Stimulated activated CD4-positive, alpha-beta T cell treated with anti-CD3 and anti-CD28 coated beads, TNF-alpha, amount 100 ng/mL, for 1 hour (primary cell): ENCODE measurements at places on chromosomes 2 and 18.

DNA sequence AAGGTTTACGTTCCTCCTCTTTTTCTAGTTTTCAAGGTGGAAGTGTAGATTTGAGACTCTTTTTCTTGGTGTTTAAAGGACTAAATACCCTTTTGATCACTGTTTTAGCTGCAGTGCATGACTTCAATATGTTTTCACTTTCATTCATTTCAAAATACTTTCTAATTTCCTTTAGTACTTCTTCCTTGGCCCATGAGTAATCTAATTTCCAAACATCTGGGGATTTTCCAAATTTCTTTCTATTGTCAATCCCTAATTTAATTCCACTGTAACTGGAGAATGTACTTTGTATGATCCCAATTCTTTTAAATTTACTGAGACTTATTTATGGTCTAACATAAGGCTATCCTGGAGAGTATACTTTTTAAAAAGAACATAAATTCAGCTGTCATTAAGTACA lies 3.8 kb upstream of the RHBDD1 start:
- DNase-seq = no peak

DNA sequence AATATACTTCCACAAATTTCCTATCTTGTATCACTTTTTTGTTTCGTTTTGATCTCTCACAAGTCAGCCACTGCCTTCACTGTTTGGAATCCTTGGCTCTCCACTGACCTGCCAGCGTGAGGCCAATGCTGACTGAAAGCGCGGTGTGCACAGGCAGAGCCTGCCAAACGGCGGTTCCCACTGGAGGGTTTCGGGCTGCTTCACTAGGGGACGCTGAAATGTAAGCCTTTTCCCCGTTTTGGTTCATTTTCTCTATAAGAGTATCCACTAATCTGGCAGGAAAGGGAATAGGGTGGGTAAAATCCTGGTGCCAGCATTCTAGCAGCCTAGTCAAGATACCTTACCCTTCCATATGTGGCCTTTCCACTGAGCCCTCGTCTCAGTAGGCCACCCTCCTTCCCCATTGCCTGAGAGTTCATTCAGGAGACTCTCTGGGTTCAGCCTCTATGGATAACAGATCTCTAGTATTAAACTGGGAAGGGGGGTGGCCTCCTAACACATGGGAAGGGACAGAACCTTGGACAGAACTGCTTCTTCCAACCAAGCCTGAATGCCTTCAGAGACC lies 91.5 kb downstream of the DYM start:
- no peak for DNase-seq

DNA sequence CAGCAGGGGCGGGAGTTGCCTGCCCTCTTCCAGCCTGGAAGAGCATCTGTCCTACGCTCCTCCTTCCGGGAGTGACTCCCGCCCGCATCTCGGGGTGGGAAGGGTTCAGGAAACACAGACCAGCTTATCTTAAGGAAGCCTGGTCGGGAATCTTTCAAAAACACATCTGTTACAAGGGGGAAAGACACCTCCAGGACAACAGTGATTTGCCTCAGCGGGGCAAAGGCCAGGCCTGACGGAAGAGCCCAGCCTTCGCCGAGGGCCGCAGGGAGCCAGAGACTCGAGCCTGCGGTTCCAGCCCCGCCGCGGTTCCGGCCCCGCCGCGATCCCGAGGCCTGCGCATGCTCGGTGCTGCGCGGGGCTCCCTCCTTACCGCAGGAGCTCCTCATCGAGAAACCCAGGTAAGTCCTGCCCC lies 38.1 kb upstream of the TGIF1 start:
- no peak for DNase-seq

GRCh38 chr2:70936165-70936978 lies 672 bp downstream of the ATP6V1B1 start:
- no peak for DNase-seq

DNA sequence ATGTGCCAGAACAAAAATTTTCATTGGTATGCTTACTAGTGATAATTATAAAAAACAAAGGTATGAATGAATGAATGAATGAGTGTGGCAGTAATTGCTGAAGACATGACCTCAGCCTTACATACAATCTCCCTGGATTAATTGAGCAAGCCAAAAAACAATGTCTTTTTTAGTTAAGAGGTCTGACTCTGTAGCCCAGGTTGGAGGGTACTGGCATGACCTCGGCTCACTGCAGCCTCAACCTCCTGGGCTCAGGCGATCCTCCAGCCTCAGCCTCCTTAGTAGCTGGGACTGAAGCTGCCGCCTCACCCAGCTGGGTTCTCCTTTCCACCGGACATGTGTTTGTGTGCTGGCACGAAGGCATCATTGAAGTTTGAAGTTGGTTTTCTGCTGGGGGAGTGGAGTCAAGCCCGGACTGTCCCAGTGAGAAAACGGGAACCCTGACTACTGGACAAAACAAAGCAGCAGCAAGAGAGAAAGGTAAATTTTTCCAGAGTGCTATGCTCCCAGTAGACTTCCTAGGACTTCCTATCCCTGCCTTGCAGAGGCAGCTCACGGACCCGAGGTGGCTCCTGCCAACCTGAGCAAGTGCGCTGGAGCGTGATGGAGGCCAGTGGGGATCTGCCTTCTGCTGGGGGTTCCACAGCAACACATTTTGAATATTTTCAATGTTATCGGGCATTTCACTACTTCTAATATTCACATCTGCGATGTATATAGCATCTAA lies 6.4 kb upstream of the IMP4 start:
- no peak for DNase-seq

DNA sequence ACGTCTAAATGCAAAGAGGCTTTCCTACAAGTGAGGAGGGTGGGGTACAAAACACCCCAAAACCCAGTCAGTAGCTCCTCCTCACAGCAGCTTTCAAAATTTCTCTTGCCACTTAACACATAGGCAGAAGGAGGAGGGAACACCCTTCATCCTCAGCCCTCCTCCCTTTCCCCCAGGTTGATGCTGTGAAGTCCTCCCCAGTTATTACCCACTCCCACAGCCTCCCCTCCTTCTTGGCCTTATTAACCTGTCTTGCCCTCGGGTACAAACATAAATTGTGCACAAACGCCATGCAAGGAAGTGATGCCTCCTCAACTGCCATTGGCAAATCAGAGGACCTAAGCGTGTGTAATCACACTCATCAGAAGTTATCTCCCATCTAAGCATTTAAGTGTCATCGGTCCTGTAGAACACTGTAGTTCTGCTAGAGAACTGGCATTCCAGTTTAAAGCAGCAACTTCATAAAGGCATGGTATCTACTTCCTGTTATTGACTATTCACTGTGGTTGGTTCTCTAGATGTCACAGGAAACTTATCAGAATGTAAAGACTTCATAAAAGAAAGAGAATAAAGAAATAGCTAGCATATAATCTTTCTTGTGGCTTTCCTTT lies at the start of gene DSC1:
TSS of gene DSC1 (minus strand) at position 32 of the 611 bp plus-strand sequence. CDS start 262 bp downstream, outside the sequence.
- DNase-seq = no peak

GRCh38 chr2:122129399-122129798 lies 373.9 kb downstream of the TSN start:
- no peak for DNase-seq

DNA sequence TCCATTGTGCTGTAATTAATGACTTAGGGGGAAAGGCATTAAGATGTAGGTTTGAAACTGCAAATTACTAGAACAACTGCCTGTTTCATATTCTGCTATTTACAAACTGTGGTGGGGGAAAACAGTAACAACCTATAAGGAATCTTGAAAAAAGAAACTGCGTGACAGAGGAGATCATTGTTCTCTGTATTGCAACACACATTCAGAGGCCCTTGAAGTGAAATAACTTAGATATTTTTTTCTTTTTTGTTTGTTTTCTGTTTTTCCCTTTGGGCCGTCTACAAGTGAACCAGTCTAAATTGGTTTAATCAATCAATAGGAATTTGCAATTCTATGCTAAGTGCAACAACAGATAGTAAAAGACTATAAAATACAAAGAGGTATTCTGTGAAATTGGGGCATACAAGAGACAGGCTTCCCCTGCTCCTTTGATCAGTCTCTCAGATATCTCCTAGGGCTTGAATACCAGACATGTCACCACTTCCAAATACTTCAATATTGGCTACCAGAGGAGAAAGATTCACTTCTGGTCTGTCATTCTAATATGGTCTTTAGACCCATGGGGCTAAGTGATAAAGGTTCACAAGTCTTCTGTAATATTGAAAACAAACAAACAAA lies 2055.1 kb upstream of the CELF4 start:
- DNase-seq = no peak

- DNase-seq = no peak
Observed at GRCh38 chr18:24695168-24695567, 234.7 kb downstream of the HRH4 start.

DNA sequence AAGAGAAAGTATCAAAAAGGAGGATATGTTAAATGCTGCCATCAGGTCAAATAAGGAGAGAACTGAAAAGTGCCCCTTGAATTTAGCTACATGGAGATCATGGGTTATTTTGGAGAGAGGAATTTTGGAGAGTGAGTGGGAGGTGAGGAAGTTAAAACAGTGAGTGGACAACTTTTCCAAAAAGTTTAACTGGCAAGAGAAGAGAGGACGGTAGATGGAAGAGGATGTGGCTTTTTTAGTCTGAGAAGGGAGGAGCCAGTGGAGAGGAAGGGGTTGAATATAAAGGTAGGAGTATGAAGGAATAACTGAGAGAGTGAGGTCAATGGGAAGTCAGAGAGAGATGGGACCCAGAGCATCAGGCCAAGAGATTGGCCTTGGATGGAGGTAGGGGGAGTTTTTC lies 62.5 kb upstream of the NFE2L2 start:
- DNase-seq = no peak

GRCh38 chr2:222734703-222735014 lies 63.2 kb downstream of the MOGAT1 start:
- DNase-seq = no peak

- DNase-seq = no peak
Observed at GRCh38 chr2:130336877-130337734, 5.6 kb upstream of the IMP4 start.

GRCh38 chr2:232421189-232421785 lies 14.6 kb downstream of the ALPG start:
- no peak for DNase-seq

GRCh38 chr2:143282684-143283083 lies 153.5 kb downstream of the ARHGAP15 start:
- no peak for DNase-seq

DNA sequence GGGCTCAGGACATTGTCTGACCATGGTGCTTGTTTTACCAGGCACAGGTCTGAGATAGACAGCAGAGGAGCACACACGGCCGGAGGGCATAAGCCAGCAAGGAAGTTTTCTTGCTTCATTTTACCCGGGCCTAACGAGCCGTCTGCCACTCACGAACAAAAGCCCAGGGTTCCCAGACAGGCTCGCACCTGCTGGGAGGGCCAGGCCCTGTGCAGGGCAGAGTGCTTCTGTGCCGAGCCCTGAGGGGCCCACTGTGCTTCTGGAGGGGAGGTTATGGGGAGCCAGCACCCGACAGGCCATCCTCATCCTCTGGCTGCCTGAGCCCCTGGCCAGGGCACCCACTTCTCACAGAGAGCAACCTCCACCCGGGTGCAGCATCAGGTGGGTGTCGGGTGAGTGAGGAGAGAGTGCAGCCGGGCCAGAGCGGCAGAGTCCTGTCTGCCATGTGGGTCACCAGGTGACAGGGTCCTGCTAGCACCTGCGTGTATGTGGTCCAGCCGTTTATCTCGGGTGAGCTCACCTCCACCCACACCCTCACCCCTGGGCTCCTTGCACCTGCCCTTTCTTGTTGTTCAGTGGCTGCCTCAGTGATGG lies 297.9 kb downstream of the NDUFA10 start:
- DNase-seq = no peak

GRCh38 chr2:97355176-97355575 lies 234.5 kb downstream of the ANKRD36B start:
- DNase-seq = no peak

DNA sequence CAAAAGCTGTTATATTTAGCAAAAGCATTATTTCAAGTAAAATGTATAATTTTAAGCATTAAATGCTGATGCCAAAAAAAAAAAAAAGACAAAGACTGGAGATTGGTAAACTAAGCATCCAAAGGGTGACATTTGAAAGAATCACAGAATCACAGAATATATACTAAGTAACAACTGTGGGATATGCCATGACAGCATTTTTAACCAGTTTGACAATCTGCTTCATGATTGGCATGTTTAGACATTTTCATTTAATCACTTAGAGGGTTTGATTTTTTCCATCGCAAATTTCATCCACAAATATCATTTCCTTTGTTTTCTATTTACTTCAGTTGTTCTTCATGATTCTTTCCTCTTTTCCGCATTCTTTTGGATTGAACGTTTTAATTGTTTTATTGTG lies 66.9 kb upstream of the TMEM18 start:
- DNase-seq = no peak

DNA sequence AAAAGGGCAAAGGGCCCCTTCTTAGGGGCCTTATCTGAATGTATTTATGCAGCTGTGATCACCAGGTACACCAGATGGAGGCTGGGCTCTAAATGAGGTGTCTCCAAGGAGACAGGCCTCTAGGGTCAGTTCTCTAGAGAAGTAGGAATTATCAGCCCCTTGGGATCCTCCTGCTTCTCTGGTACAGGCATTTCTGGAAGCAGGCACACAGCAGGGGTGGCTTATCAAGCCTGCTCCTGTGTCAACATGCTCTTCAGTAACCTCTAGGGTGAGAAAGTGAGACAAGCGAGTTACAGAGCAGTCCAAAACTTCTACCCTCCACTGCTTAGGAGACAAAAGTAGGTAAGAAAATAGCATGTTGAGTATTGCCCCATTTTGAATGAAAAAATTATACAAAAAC lies 13.8 kb downstream of the TPGS2 start:
- DNase-seq = no peak

GRCh38 chr2:46915281-46915810 lies at the start of gene MCFD2:
Gene MCFD2, minus strand, starts transcription at chr2:46915806. Its CDS starts 6,635 bp downstream, at chr2:46909171.
- no peak for DNase-seq

DNA sequence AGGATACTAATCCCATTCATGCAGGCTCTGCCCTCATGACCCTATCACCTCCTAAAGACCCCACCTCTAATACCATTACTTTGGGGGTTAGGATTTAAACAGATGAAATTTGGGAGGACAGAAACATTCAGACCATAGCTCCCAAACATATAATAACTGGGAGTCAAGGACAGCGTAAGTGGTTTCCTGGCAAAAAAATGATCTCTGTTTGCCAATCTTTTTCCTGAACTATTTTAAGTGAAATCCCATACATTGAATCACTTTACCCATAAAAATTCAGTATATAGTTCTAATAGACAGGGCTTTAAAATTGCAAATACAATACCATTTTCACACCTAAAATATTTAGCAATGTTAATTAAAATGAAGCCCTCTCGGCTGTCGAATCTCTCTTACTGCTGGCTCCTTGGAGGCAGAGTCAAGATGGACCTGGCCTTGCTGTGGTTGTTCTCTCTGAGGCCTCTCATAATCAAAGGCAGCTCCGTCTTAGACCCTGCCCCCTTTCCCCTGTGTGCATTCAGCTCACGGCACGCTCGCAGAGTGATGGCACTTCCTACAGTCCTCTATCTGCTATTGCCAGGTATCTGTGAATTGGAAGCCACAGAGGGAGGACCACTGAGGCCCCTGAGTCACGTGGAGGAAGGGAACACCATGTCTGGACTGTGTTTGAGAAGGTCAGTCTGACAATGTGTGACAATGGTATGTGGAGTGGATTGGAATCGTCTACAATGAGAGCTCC lies 132.3 kb downstream of the UXS1 start:
- DNase-seq = no peak

GRCh38 chr18:79532313-79533007 lies 136.7 kb downstream of the NFATC1 start:
- DNase-seq = no peak
